Endothelial cell (in vitro differentiated cells): ENCODE measurements at places on chromosomes 5 and 9. TPM values are rescaled to one million over a fixed set of nuclear protein-coding genes. Genes with fewer than 3 reads are reported as not detected.

The DMRTA1 gene
- 6.3 TPM for total RNA-seq

DNA sequence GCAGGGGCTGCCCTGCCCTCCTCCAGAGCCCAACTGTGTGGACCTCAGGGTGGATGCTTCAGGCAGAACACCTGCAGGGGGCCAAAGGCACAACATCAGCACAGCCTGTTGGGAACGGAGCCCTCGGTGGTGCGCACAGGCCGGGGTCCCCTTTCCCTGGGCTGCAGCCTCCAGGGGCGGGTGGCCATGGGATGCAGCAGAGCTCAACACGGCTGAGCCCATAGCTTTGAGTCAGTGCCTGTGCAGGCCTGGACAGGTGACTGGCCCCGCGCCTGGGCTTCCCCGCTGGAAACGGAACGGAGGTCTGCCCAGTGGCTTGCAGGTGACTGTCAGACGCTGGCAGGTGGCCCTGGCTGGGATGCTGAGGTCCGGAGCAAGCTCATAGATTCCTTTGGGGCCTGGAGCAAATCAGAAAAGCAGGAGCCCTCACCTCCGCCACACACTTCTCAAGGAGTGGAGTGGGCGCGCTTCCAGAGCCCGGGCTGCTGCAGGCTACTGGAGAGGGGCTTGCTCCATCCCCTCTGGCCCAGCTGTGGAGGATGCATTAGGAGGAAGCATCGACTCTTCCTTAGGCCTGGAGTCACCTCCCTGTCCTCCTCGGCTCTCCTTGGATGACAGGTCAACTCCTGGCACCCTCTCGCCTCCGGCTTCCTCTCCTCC, 69.8 kb upstream of the RNU6ATAC start:
- no peak for DNase-seq

DNA sequence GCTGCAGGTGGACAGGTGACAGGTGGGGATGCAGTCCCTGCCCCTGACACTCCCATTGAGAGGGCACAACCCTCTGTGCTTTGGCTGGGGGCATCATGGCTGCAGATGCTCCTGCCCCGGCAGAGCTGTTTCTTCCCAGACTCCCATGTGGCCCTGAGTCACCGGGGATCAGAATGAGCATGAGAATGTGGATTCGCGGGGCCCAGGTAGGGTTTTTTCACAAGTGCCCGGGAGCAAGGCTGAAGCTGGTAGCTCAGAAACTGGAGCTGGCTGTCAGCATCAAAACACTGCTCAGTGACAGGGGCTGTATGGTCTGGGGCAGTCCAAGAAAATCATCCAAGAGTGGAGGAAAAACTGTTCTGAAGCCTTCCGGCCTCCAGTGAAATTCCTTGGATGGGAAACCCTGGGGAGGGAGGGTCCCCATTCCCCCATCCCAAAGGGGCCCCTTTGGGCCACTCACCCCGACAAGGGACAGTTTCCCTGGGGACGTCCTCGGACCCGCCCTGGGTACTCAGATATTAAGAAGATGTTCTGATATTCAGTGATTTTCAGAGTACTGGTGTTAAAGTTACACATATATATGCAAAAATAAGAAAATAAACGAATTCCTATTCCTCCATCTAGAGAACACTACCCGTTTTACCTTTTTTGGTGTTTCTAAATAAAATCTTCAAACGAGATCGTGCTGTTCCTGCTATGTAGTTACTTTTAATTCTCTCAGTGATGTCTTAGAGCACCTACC, 120.1 kb upstream of the LPCAT1 start:
- DNase-seq, result no peak

- DNase-seq, result no peak
Observed at GRCh38 chr9:16769291-16769690, 101.2 kb downstream of the BNC2 start.

The PRDM9 gene
- total RNA-seq, result not detected

The FBXW11 gene
- total RNA-seq, result 62.0 TPM

- DNase-seq, result peak; percentile 47
Observed at GRCh38 chr9:97632248-97632984, 752 bp downstream of the TSTD2 start.

- DNase-seq, result no peak
Observed at GRCh38 chr9:20437476-20437875, 184.8 kb downstream of the MLLT3 start.

DNA sequence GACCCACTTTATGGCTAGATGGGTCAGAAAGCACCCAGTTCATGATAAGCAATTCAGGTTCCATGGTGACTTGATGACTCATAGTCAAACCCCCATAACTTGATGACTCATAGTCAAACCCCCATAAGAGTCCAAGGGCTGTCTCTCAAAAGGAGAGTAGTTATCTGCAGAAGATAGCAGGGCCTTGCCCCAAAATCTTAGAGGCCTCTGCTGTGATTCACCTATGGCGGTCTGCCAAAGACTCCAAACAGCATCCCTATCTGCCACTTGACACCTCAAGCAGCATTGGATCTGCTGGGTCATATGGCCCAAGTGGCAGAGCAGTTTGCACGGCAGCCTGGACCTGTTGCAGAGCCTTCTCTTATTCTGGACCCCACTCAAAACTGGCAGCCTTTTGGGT, 395.2 kb upstream of the KIF2A start:
- no peak for DNase-seq

The GCNT4 gene
- 0.54 TPM for total RNA-seq

DNA sequence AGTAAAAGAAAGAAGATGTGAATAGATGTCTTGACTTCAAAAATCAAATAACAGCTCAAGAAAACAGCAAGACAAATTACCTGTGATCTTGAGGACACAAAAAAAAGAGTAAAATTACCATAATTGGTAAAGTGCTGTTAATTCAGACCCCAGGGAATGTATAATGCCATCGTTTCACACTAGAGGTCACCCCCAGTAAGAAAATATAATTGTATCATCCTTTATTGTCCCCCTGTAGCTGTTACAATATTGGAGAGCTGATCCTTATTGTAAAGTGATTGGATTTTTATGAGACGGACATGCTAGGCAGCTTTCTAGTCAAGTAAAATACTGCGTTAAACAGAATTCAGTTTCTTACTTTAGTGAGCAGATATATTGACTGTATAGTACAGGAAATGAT, 377.0 kb downstream of the TLE1 start:
- no peak for DNase-seq

GRCh38 chr9:36974731-36975130, 59.3 kb downstream of the PAX5 start:
- DNase-seq, result no peak

DNA sequence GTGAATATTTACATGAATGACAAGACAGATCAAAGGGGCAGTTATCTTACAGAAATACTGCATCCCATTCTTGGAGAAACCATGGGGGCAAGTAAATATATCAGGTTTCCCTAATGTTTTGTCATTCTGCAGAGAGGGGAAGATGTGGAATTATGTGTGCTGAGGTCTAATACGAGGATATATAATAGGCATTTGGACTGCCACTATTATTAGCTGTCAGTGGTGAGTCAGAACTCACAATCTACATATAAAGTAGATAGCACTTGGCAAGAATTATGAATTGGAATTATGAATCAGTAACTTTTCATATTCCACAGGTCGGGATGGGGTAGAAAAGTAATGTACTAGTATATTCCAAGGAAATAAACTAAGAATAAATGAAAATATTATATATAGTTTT, 121.7 kb downstream of the GIN1 start:
- no peak for DNase-seq

DNA sequence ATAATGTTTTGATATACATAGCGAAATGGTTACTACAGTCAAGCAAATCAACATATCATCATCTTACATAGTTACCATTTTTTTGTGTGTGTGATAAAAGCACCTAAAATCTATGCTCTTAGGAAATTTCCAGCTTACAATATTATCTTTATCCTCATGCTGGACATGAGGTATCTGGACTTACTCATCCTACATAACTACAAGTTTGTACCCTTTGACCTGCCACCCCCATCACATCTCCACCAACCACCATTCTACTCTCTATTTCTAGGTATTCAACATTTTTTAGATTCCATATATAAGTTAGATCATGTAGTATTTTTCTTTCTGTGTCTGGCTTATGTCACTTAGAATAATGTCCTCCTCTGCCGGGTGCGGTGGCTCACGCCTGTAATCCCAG, 79.9 kb downstream of the TAF11L14 start:
- no peak for DNase-seq

DNA sequence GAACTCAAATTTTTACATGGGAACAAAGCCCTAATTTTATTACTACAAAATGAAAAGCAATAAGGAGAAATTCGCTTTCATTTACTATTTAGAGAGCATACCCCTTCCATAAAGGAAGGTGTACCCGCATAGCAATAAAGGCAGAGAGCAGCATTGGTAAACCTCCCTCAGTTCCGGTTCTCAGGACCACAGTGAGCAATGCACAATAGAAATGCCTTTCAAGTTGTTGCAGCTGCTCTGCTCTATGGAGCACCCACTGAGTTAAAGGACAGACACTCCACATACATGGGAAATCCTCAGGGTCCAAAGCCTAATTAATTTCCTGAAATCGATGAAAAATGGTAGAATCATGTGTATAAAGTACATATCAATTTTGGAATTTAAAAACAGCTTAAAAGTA, 89.9 kb upstream of the MPDZ start:
- no peak for DNase-seq

The GAPT gene
- total RNA-seq, result 1.4 TPM

DNA sequence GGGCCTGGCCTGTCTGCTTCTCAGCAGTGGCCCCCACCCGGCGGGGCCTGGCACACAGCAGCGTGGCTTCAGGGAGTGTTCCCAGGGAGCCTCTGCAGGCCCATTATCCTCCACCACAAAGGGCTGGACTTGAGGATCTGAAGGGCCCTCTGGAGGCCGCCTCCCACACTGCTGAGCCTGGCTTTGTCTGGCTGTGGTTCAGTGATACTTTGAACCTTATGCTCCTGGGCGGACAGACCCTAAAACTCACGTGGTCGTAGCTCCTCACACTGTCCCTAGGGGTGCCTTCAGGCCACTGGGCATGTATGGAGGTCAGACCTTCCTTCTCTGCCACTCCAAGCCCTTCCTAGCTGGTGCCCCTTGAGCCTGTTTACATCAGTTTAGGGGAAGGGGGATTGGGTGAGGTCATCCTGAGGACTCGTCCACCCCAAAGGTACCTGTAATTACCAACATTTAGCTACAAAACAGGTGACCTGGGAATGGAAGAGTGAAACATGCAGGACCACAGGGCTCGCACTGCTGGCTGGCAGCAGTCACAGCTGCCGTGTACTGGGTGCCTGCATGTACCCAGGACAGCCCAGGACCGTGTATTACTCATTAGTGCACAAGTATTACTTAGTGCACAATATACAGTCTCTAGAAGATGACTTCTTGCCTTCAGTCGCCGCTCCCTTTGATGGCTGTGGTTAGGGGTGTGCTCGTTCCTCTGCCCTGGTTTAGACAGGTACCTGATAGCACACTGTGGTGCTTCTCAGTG, 8.5 kb downstream of the GRHPR start:
- no peak for DNase-seq

The SPOCK1 gene
- 8.7 TPM for total RNA-seq

DNA sequence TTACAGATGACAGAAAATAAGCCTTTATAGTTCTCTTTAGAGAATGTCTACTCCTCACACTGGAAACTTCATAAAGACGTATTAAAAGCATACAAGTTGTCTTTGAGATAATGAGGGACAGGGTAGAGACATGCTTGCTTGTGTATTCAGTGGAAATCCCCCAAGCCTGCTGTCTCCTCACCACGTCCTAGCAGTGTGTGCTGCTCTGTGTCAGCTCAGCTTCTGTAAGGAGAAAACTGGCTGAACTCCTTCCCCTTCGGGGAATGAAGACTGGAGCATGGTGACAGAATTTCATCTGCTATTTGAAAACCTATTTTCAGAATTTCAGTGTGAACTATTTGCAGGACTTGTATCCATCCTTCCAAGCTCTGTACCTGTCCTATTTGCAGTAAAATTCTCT, 9.4 kb downstream of the OR2V2 start:
- DNase-seq, result no peak

DNA sequence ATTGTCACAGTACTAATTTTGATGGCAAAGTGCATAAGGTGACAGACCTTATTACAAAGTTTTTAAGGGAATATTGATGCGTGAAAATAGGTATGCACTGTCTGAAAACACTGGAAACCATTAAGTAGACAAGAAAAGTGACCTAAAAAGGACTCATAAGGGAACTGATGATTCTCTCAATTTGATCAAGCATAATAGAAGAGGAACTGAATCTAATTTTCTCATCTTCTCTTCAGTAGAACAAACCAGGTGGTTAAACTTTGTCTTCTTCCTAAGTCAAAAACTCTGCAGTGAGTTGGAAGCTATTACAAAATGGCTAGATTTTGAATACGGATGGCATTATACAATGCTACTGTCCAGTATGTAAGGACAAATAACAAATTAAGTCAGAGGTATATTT, 53.4 kb downstream of the RNF145 start:
- no peak for DNase-seq

DNA sequence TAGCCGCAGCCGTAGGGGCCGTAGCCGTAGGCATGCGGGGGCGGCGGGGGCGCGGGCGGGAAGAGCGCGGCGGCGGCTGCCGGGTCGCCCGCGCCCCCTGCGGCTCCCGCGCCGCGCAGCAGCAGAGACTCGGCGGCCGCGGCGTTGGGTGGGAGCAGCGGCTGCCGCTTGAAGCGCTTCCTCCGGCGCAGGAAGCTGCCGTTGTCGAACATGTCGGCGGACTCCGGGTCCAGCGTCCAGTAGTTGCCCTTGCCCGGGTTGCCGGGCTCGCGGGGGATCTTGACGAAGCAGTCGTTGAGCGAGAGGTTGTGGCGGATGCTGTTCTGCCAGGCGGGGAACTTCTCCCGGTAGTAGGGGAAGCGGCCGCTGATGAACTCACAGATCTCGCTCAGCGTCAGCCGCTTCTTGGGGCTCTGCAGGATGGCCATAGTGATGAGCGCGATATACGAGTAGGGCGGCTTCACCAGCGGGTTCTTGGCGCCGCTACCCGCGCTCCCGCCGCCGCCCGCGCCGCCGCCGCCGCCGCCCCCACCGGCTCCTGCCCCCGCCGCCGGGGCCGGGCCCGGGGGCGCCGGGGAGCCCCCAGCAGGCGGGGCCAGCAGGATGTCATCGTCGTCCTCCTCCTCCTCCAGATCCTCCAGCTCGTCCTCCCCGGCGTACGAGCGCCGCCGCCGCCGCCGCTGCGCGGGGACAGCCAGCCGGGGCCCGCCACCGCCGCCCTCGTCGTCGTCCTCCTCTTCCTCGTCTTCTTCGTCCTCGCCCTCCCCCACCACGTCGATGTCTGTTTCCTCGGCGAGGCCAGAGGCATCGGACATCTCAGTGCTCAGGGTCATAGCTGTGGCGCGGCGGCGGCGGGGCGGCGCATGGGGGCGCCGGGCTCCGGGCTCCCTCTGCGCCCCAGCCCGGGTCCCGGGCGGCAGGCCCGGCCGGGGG, 781 bp downstream of the FOXD1 start:
- peak; percentile 52 for DNase-seq

The GPX8 gene
- 40.9 TPM for total RNA-seq

The LURAP1L gene
- total RNA-seq, result 0.51 TPM

DNA sequence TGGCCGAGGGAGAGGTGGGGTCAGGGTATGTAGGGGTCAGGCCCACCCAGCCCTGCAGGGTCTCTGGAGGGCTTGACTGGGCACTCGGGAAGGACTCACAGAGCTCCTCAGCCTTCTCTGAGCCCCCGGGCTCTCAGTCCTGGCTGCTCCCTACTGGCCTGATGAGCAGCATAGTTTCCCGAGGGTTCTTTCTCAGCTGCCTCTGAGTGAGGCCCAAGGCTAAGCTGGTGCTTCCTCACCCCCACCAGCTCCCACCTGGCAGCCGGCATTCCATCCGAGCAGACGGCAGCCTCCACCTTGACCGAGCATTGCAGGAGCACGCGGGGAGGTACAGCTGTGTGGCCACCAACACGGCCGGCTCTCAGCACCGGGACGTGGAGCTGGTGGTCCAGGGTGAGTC, 56.0 kb downstream of the HMCN2 start:
- no peak for DNase-seq

The DPYSL3 gene
- total RNA-seq, result 27.6 TPM

GRCh38 chr9:2481216-2481615, 140.4 kb upstream of the VLDLR start:
- no peak for DNase-seq

The HACD4 gene
- 5.7 TPM for total RNA-seq

The PCDHB9 gene
- 15.2 TPM for total RNA-seq
